IPS-NIHi11 (cell line): ENCODE measurements at places on chromosomes 11 and 22.
A peak's percentile ranks its signal among the peaks of the same experiment; 100 is the strongest.

DNA sequence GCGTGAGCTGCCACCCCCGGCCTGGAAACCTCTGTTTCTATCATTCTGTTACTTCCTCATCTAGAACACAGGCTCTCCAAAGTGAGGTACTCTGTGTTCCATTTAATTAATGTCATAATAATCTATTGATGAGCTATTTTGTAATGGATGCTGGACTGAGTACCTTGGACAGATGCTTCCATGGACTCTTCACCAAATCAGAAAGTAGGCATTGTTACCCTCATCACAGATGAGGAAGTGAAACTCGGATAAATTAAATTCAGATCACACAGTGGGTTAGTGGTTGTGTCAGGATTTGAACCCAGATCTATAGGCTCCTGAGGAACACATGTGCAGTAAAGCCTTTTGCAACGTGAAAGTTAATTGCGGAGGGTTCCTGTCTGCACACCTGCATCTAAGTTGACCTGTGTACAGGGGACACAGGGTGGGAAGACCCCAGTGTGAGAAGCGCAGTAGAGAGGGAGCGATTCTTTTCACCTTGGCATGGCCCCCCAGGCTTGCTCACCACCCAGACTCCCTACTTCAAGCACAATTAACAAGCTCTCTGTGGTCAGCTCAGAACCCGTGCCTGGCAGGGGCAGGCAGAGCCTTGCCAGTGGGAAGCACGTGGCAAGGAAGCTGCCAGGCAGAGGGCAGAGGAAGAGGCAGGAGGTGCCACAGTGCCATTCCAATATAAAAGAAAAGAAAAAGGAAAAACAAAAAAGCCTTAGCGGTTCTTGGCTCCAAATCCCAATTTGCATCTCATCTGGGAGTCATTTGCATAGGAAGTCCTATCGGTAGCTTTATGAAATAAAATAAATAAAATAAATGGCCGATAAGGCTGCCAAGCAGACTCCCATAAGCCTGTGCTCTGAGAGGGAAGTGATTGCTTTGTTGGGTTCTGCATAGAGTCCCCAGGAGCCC, 239.3 kb downstream of the GRIK4 start:
- DNase-seq = no peak

GRCh38 chr11:106384429-106384828, 307.0 kb downstream of the AASDHPPT start:
- DNase-seq = no peak

GRCh38 chr11:104134745-104135144, 29.2 kb downstream of the PDGFD start:
- DNase-seq = no peak

GRCh38 chr11:76610871-76611475, 59.6 kb downstream of the LRRC32 start:
- DNase-seq = no peak

GRCh38 chr11:68206211-68206610, 6.9 kb downstream of the KMT5B start:
- peak; percentile 49 for DNase-seq

- no peak for DNase-seq
Measured at GRCh38 chr11:24932110-24933000, 435.5 kb downstream of the LUZP2 start.

GRCh38 chr22:50299785-50300619, 7.4 kb downstream of the PLXNB2 start:
- DNase-seq = peak; percentile 83

DNA sequence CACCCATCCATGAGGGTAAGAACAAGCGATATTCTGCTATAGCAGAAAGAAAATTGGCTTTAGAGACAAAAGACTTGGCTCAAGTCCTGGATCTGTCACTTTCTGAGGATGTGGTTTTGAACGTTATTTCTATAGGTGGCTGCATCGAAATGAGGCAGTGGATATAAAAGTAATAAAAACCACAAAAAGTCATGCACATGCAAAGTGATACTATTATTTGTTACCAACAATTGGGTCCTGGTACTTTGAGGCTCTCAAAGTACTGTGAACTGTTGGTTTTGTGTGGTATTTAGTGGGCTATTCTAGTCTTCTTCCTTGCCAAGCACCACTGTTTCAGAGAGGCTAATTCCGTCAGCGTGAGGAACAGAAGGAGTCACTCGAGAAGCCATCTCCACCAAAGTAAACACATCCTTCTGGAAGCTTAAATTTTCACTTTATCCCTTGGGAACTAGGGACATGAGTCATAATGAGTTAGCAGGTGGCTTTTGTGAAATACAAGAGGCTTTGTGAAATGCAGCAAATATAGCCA, 13.1 kb downstream of the UBASH3B start:
- DNase-seq = no peak

DNA sequence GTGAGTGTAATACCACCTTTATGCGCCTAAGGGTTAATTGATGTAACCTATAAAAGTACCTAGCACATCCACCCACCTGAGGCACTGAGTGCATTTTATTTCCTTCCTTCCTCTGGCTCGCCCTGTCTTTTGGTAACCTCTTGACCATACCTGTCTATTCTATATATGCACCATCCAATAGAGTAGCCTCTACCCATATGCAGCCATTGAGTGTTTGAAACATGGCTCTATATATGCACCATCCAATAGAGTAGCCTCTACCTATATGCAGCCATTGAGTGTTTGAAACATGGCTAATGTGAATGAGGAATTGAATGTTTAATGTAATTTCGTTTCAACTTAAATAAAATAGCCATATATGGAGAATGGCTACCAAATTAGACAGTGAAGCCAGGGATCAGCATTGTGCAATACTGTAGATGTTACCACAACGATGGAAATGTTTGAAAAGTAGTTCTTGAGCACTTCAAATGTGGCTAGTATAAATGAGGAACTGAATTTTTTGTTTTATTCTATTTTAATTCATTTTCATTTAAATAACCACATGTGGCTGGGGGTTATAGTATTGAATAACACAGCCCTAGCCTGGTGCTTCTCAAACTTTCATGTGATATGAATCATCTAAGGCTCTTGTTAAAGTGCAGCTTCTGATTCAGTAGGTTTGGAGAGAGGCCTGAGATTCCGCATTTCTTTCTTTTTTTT, 33.8 kb downstream of the SLC35F2 start:
- DNase-seq = no peak

GRCh38 chr22:25829808-25830777, 88.1 kb downstream of the MYO18B start:
- no peak for DNase-seq

GRCh38 chr22:47200273-47201051, 438.0 kb downstream of the TBC1D22A start:
- no peak for DNase-seq

GRCh38 chr22:45969801-45970470, 7.0 kb downstream of the WNT7B start:
- DNase-seq = no peak
